ENCODE measurements at places on chromosomes 2 and 18.

GRCh38 chr18:68467329-68467728 is 247.6 kb downstream of the TMX3 start:
- no peak for DNase-seq

DNA sequence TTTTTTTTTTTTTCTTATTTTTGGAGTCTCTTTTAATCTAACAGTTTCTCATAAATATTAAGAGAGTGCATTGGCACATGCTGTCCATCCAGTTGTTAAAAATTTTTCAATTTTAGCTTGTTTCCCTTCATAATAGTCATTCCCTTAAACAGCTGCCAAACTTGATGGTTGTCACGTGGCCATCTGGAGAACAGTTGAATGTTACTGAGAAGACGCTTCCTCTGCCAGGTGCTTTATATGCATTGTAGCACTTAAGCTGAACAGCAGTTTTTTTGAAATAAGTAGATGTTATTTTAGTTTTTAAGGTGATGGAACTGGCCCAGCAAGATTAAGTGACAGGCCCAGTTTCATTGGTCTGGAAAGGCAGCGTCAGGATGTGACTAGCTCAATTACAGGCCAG is 3.3 kb downstream of the SMARCAL1 start:
- DNase-seq = no peak

- no peak for DNase-seq
Measured at GRCh38 chr18:8496186-8496585, 113.1 kb upstream of the RAB12 start.

DNA sequence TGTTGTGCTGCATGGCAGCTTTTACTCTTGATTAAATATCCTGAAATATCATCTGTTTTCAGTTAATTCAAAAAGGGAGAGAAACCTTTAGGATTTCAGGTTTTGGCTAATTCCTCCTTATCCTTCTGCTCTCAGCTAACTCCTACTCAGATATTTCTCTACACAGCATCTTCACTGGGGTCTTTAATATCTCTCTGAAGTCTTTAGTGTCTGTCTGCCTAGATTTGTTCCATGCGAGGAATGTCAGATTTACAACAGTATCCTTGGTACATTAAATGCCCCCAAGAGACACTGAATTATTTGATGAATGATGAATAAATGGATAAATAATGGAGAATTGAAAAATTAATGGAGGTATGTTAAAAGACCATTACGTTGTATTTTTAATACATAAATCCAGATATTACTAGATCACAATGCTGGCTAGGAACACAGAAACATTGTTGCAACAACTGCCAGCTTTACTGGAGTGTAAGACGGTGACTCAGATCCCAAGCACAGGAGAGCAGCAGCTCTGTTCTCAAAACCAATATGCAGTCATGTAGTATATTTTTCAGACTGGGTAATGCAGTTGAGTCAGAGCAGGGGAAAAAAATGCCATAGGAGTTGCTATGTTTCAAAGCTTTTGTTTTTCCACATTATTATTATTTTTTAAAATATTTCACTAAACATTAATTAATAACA is 388.0 kb upstream of the SYT4 start:
- no peak for DNase-seq

DNA sequence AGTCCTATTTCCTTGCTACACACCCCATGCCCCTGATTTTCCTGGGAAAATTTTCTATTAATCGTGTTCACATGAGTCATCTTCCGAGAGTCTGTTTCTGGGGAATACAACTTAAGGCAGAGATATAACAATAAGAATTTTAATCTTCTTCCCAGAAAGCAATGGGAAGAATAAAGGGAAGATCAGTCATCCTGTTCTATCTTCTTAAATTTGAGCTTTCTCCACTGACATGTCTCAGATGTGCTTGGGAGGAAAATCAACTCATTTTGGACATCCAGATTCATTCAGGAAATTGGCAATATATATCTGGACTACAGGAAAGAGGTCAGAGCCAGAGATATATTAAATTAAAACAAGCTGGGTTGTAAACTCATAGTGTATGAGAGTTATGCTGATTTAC is 62.3 kb upstream of the SPAG16 start:
- DNase-seq = no peak

GRCh38 chr2:54675281-54675680 is 48.2 kb upstream of the EML6 start:
- DNase-seq = no peak

GRCh38 chr2:41042343-41042742 is 590.5 kb upstream of the SLC8A1 start:
- DNase-seq = no peak

- DNase-seq = no peak
Measured at GRCh38 chr18:34840256-34840826, 130.2 kb downstream of the DTNA start.

DNA sequence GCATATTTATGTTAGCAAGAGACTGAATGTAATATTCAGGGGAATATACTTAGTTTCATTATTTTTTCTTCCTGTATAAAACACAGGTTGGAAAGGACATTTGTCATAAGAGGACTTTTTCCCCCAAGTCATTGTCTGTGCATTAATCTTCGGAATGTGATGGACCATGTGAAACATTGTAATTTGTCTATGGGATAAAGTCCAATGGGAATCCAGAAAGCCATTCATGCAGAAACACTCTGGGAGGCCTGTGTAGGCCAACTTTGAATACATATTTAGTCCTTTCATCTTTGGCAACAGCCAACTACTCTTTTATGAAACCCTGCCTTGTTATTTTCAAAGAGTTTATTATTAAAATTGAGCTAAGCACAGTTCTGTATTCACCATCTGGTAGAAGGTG is 386.4 kb downstream of the PIK3C3 start:
- DNase-seq = no peak

DNA sequence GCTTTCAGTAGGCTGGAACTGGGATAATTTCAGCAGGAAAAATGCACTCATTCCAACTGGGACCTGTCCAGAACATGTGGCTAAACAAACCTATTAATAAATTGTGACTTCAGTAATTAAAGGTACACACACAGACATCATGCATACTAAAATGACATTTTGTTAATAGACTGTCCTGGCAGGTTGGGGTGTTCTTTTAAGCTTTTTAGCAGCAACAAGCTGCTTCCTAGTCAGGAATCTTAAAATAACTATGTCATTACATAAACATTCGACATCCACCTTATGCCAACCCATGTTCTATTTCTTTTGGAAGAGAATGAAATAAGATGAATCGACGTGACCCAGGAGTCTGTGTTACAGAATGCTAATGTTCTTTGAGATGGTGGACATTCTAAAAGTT is 435.7 kb downstream of the TXNL1 start:
- no peak for DNase-seq

DNA sequence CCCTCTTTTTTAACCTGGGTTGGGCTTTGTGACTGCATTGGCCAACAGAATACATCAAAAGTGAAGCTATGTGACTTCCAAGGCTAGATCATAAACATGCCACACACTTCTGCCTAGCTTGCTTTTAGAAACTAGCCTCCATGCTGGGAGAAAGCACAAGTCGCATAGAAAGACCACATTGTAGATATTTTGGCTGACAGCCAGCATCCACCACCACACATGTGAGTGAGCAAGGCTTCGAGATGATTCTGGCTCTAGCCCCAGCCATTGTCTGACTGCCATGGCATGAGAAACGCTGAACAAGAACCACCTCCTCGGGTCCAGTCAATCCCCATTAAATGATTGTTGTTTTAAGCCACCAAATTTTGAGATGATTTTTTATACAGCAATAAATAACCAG is 66.8 kb upstream of the STPG4 start:
- no peak for DNase-seq

DNA sequence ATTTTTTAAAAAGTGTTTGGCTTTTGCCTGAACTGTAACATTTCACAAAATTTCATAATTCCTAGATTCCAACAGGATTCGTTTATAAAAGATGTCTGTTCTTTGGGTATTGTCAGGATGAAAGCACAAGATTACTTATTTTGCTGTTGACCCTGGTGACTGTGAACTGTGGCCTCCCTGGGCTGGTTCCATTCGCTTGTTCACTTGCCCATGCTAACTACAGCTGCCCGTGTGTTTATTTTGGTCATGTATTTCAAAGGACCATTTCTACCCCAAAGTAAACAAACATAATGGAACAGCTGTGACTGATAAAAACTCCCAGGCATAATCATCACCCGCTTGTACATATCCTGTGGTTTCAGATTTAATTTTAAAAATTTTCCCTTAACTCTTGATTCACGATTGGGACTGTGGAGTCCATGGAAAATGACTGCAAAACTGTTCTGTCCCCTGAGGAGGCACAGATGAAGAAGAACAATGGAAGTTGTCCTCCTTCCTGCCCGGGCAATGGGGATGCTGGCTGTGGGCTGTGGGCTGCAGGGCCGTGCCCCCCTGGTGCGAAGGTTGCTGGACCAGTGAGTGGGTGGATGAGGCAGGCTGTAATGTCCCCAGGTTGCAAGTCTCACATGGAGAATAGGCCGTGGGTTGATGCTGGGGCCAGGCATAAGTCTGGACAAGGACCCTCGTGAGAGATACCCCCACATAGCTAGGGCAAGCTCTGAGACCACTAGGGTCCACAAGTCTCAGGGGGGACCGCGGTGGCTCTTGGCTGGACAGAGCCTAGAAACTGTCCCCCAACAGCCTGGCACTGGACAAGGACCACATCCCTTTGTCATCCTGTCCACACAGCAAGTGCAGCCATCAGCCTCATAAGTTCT is 28.9 kb upstream of the HDAC4 start:
- DNase-seq = no peak
